ENCODE measurements at places on chromosomes 6 and 20. TPM values are rescaled to one million over a fixed set of nuclear protein-coding genes. Genes with fewer than 3 reads are reported as not detected.

DNA sequence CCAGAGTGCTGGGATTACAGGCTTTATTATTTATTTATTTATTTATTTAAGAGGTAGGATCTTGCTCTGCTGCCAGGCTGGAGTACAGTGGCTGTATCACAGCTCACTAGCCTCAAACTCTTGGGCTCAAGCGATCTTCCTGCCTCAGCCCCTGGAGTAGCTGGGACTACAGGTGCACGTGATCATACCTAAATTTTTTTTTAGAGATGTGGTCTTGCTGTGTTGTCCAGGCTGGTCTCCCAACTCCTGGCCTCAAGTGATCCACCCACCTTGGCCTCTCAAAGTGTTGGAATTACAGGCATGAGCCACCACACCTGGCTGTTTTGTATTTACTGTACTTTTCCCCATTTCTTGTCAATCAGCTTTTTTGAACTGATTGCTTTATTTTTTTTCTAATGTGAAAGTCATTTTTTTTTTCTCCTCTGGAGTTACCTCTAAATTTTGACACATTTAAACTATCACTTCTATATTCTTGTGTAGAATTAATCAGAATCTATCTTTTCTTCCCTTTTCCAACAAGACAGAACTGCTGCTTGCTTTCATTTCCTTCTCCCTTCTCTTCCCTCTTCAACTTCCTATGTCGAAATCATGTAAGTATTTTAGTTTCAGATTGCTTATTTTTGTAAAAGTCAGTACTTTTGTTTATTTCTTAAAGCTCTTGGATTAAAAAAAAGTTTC, 12.0 kb downstream of the PANK2 start:
- DNase-seq: no peak

DNA sequence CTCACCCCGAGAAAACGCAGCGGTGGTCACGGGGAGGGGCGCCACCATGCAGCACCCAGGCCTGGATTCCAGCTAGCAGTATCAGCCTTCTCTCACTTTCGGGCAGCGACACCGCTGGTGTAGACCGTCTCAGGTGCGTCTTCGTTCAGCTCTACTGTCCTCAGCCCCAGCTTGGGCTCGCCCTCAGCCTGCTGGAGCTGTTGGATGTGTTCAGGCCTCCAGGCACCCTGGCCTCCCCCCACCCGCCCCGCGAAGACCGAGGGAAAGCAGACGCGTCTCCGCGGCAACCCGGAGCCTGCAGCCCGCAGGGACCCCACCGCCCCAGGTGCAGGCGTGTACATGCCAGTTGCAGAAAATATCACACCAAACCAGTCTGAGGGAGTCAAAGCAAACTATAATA, 60.8 kb upstream of the CARMIL1 start:
- no peak for DNase-seq

DNA sequence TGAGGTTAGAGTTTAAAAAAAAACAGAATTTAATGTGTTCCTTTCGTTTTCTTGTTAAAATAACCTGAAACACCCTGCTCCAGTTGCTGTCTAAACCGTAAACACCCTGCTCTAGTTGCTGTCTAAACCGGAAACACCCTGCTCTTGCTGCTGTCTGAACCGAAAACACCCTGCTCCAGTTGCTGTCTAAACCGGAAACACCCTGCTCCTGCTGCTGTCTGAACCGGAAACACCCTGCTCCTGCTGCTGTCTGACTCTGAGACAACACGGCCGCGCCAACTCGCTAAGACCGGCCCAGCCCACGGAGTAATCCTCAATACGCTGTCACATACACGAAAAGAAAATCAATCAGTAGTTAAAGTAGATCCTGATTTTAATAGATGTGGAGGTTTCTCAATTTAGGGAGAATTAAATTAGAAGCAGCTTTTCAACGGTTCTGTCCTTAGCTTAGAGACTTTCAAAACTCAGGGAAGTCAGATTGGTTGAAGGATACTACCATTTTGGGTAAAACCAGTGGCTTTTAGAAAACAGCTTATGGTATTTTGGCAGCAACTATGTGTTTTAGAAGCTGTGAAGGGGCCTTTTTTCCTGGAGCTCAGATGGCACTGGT, 98.3 kb downstream of the RAMACL start:
- no peak for DNase-seq

- peak; percentile 18 for DNase-seq
Observed at GRCh38 chr6:168370310-168370991, 50.9 kb upstream of the DACT2 start.

The MEI4 gene
- total RNA-seq: not detected

The OLIG3 gene
- total RNA-seq: not detected

The PNPLA1 gene
- total RNA-seq: not detected

The ZNF391 gene
- 0.37 TPM for total RNA-seq

DNA sequence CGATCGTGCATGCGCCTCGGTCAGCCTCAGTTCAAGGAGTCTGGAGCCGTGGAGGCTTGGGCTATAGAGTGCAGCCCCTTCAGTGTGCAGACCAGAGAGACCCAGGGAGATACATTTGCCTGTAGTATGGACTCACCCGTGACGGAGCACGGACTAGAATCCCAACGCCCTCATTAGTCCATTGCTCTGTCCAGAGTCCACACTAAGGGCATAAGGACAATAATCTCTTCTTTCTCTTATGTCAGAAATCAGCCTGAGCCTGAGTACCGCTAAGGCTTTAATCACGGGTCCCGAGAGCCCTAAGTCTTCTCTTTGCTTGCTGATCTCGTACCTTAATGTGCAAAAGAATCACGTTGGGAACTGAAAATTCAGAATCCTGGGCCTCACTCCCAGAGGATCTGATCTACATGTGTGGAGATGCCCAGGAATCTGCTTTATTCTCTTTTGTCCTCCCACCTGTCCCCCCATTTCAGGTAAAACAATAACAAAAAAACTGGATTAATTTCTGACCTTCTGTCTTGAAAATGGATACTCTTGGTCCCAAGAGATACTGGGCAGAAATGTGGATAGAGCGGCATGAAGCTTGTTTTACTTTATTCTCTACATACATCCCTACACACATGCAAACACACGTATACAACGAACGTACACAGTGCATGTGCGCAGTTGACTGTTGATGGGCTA, 671 bp downstream of the BPHL start:
- DNase-seq: no peak

The ENPP1 gene
- total RNA-seq: 32.2 TPM

DNA sequence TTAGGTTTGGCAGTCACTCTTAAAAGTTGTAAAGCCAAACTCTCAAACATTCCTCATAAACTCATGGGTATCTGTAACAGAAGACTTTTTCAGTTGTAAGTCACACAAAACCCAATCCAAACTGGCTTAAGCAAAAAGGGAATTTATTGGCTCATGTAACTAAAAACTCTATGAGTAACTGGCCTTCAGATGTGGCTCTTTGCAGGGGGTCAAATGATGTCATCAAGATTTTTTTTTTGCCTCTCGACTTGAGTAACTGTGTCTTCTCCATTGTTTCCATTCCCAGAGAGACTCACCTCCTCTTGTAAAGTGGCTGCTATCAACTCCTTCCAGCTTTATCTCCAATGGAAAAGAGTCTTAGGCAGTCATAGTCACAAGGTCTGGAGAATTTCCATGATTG, 645.0 kb downstream of the DHX35 start:
- DNase-seq: no peak

GRCh38 chr6:47144306-47144705, 102.2 kb upstream of the ADGRF1 start:
- no peak for DNase-seq

The FAM83B gene
- total RNA-seq: not detected

The FOXQ1 gene
- total RNA-seq: 0.52 TPM

GRCh38 chr20:62977613-62978560, 25.4 kb downstream of the SLC17A9 start:
- peak; percentile 25 for DNase-seq

DNA sequence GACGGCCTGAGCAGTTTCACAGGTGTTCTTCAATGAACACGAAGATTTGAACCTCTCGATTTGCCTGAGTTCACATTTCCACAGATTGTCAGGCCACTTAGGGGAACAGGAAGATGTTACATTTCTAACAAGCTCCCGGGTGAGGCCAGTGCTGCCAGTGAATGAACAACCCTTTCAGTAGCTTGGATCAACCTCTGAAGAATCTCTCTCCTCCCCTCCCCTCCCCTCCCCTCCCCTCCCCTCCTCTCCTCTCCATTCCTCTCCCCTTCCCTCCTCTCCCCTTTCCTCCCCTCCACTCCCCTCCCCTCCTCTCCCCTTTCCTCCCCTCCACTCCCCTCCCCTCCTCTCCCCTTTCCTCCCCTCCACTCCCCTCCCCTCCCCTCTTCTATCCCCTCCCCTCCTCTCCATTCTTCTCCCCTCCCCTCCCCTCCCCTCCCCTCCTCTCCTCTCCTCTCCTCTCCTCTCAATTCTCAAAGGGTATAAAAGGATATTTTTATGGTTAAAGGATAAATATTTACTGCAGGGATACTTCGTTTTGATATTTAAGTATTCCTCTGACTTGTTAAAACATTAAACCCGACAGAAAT, 114.1 kb upstream of the INSM1 start:
- DNase-seq: no peak

DNA sequence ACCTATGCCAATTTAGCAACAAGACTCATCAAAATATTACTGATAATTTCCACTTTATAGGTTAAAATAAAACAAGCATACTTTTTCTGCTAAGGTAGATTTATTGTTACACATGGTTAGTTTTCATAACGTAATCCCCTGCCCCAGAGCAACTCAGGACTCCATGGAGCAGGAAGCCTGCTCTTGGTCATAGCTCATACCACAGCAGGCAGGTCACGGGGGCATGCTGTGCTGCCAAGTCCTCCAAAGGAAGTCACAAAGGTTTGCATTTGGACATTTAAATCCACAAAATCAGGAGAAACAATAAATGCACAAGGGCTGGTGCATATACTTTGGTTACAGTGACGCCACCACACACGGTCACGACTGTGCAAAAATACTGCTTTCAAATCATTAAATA, 12.5 kb downstream of the GZF1 start:
- DNase-seq: no peak

DNA sequence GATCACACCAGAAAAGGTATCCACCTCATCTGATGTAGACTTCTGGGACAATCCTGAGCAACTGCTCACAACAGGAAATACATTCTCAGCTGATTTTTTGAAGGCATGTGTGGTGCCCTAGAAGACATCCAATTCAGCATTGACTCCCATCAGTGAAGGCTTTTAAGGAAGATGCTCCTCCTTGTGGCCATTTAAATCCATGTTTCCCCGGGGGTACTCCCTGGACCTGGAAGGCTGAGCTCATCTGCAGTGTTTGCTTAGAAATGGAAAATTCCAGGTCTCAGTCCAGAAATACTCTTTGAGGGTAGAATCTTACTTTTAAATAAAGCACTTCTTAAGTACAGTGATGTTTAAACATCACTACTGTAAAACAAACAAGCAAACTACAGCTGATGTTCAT, 195.5 kb upstream of the PDE10A start:
- peak; percentile 14 for DNase-seq

- no peak for DNase-seq
Observed at GRCh38 chr6:161135695-161136591, 137.9 kb downstream of the AGPAT4 start.

GRCh38 chr6:13708736-13709135, 2.9 kb downstream of the RANBP9 start:
- no peak for DNase-seq

The GTF2H4 gene
- total RNA-seq: 8.4 TPM

GRCh38 chr20:23399568-23400241, 21.6 kb downstream of the NAPB start:
- DNase-seq: no peak

DNA sequence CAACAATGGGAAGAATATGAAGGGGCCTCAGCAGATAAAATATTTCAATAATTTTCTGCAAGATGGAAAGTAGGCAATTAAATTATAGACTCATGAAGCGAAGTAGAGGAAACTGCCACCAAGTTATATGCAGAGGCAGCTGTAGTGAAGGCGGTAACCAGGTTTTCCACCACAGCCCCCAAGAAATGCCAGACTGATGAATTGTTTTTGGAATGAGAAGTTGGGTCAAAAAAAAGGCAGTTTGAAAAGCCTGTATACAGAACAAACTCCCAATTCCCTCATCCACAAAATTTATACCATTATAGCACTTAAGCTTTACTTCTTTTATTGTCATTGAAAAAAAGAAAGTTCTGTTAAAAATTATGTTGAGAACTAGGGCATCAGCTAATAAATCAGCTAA, 45.3 kb downstream of the ELOVL4 start:
- no peak for DNase-seq

DNA sequence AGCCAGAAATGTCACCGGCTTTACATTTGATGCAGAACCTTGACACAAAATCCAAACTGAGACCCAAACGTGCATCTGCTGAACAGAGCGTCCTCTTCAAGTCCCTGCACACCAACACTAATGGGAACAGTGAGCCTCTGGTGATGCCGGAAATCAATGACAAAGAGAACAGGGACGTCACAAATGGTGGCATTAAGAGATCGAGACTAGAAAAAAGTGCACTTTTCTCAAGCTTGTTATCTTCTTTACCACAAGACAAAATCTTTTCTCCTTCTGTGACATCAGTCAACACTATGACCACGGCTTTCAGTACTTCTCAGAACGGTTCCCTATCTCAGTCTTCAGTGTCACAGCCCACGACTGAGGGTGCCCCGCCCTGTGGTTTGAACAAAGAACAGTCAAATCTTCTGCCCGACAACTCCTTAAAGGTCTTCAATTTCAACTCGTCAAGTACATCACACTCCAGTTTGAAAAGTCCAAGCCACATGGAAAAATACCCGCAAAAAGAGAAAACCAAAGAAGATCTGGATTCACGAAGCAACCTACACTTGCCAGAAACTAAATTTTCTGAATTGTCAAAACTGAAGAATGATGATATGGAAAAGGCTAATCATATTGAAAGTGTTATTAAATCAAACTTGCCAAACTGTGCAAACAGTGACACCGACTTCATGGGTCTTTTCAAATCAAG, 108.4 kb downstream of the RTN4IP1 start:
- DNase-seq: no peak

The IFT52 gene
- total RNA-seq: 32.1 TPM

DNA sequence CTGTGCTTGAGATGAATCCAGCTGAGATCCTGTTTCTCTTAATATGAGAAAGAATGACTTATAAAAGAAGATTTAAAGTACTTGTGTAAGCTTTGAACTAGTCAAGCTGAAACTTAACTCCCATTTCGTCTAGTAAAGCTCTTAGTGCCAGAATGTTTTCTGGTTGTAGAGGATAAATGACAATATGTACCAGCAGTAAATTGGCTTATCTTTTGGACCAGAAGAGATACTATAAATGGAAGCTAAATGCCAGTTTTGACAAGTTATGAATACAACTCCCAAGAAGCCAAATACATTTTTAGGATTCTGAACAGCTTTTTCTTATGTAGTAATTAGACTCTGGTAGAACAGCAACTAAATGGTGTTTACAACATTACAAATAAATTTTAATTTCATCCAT, 608.7 kb downstream of the EYS start:
- no peak for DNase-seq

- DNase-seq: peak; percentile 79
Observed at GRCh38 chr20:10074513-10074912, 39.7 kb downstream of the ANKEF1 start.

The CCN6 gene
- not detected for total RNA-seq

The GRM4 gene
- not detected for total RNA-seq

GRCh38 chr20:41359541-41360011, 7.0 kb downstream of the EMILIN3 start:
- no peak for DNase-seq

The SLPI gene
- 79.8 TPM for total RNA-seq

- no peak for DNase-seq
Observed at GRCh38 chr20:7585126-7585679, 355.1 kb downstream of the HAO1 start.

The PCK1 gene
- total RNA-seq: 0.08 TPM

The LST1 gene
- not detected for total RNA-seq

The MYLK4 gene
- total RNA-seq: 0.48 TPM

Measured in H4 (cell line).